NCI-H82 (cell line): ENCODE measurements at places on chromosomes 16 and 17.

GRCh38 chr16:11534262-11534661 lies 52.5 kb downstream of the LITAF start:
- no peak for DNase-seq

- no peak for DNase-seq
Measured at GRCh38 chr17:82325286-82326180, 8.0 kb downstream of the SECTM1 start.

DNA sequence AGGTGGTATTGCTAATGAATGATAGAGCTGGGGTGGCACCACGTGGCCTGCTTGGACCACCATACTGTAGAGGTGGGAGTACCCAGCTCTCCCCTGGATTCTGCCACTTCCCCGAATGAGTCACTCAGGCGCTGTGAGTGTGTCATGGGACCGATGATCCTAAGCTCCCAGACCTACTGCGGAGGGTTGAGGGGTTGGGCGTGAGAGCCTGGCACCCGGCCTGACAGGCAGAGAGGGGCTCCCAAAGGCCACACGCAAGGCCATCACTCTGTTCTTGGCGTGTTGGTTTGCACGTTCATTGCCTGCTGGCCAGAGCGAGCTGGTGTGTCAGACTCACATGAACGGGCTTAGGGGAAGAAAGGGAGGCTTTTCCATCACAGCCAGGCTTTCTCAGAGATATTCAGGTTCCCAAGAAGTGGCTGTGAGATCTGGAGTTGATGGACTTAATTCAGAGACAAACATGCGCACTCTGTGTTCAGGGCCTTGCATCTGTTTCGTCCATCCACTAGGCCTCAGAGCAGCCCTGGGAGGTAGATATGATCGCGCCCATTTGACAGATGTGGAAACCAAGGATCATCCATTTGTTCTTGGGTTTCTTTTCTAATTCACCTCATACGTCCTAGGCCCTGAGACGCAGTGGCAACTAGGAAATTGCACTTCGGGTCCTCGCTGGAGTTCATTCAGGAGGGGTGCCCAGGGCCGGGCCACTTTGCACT lies 41.4 kb downstream of the CMIP start:
- no peak for DNase-seq

DNA sequence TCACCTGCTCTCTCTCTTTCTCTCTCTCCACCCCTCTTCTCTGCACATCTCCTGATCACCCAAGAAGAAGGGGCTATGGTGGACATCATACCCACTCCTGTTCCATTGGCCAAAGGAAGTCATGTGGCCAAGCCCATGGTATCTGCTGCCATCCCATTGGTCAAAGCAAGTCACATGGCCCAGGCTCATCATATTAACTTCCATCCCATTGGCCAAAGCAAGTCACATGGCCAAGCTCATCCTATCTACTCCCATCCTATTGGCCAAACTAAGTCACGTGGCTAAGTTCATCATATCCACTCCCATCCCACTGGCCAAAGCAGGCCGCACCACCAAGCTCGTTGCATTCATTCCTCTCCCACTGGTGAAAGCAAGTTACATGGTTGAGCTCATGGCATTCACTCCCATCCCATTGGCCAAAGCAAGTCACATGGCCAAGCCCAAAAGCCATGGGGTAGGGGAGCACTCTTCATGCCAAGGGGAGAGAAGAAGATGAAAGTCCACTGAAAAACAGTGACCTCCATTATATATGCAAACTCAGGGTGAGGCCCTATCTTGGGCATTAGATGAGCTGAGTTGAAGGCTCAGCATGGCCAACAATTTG lies 29.2 kb downstream of the SNX20 start:
- peak; percentile 13 for DNase-seq

DNA sequence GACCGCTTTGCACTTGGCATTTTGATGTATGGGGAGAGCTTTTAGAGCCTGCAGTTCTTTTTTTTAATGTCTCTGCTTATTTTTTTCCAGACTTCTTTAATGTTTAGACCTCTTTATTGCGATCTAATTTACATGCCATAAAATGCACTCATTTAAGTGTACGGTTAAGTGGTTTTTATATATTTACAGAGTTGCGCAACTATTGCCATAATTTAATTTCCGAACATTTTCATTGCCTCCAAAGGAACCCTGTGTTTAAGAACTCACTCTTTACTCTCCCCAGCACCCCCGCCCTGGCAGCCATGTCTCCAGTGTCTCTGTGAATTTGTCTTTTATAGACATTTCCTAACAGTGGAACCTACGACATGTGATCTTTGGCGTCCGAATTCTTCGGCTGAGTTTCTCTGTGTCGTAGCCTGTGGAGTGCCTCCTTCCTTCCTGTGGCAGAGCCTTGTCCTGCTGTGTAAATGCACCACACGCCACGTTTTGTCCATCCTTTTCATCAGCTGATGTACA lies 24.0 kb downstream of the ZNF750 start:
- DNase-seq = no peak

GRCh38 chr16:80330803-80331202 lies 210.0 kb upstream of the DYNLRB2 start:
- DNase-seq = no peak

- DNase-seq = no peak
Measured at GRCh38 chr16:26220894-26221293, 529.1 kb downstream of the HS3ST4 start.

GRCh38 chr17:8856869-8857575 lies 10.5 kb downstream of the PIK3R6 start:
- peak; percentile 61 for DNase-seq

- no peak for DNase-seq
Measured at GRCh38 chr17:72056727-72057290, 64.0 kb upstream of the SOX9 start.

- no peak for DNase-seq
Measured at GRCh38 chr17:82930924-82931698, 91.3 kb upstream of the ZNF750 start.

DNA sequence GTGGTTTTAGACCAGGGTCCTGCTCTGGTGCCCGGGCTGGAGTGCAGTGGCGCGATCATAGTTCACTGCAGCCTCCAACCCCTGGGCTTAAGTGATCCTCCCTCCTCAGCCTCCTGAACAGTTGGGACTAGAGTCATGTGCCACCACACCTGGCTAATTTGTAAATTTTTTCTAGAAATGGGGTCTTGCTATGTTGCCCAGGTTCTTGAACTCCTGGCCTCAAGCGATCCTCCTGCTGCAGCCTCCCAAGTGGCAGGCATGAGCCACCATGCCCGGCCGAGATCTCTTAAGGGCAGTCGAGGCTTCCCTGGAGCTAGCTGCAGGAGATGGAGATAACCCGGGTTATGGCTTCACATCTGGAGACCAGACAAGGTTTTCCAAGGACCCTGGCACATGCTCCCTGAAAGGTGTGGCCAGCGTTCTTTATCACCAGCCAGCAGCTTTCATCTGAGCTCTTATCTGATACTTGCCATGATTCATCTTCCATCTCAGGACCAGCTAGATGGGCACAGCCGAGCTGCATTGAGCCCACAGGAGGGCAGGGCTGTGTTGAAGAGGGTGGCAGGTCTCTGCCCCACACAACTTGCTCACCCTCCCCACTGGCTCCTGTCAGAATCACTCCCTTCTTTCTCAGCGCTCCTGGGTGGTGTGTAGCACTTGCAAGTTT lies 28.6 kb downstream of the SCNN1B start:
- no peak for DNase-seq

- peak; percentile 84 for DNase-seq
Measured at GRCh38 chr17:74493331-74493833, 26.9 kb downstream of the CD300A start.

DNA sequence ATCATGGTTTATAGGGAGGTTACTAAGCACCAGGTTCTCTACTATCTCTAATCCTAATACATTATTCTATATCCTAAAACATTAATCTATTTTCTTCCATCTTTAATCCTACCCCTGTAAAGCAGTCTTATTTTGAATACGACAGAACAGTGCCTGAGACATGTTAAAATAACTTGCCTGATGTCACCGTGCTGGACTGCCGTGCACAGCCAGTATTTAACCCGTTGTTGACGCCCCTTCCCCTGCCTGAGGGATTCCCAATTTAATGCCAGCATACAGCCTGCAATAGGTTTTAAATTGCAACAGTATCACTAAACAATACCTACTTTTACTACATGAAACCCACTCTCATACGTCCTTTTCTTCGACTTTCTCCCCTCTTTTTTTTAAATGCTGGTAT lies 133.3 kb downstream of the PARN start:
- DNase-seq = no peak

DNA sequence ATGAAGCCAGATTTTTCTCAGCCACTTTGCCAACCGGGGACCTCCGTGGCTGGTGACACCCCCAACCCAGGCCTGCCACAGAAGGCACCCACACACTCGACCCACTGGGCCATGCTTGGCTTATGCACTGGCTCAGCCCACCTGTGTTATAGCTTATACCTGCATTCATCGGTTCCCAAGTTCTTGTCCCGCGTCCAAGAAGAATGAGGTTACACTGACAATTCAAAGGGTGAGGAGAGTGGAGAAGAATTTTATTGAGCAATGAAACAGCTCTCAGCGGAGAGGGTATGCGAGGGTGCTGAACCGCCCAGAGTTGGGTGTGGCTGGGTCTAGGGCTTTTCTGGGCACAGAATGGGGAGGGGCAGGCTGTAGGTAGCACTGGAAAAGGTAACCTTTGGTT lies 22.2 kb upstream of the CDH15 start:
- DNase-seq = no peak

DNA sequence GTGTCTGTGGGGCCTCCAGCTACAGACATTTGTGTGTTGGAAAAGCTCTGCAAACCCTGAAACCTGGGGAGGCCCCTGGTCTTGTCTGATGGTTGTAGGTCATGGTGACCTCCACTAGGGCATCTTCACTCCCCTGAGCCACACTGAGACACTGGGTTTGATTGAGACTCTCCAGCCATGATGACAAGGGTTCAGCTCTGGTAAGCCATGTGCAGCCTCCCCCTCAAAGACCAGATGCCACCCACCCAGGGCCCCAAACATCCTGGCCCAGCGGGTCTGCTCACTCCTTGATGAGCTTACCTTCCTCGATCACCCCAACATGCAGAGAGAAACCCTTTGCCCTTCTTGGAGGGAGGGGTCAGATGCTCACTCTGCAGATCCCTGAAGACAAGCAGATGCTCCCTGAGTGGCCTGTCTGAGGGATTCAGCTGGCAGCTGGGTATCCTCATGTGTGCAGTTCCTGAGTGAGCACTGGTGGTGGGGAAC lies 101.6 kb downstream of the METRNL start:
- no peak for DNase-seq

GRCh38 chr16:31476303-31477219 lies 4.6 kb downstream of the TGFB1I1 start:
- DNase-seq = no peak

- no peak for DNase-seq
Measured at GRCh38 chr16:23365602-23366240, 63.6 kb downstream of the SCNN1B start.

DNA sequence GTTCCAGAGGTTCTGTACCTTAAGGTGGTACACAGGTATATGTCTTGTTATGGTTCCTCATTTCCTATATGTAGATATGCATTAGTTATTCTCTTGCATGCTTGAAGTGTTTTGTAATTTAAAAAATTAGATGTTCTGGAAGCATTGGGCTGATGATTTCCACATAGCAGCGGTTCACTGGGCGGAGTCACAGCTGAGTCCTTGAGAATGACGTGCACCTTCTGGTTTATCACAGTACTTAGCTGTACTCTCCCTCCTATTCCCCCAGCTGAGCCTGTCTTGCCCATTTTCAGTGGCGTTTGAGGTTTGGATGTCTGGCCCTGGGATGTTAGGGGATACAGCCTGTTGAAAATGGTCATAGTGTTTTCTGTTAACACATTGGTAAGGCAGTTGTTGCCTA lies 327.1 kb downstream of the SNX29 start:
- DNase-seq = no peak

DNA sequence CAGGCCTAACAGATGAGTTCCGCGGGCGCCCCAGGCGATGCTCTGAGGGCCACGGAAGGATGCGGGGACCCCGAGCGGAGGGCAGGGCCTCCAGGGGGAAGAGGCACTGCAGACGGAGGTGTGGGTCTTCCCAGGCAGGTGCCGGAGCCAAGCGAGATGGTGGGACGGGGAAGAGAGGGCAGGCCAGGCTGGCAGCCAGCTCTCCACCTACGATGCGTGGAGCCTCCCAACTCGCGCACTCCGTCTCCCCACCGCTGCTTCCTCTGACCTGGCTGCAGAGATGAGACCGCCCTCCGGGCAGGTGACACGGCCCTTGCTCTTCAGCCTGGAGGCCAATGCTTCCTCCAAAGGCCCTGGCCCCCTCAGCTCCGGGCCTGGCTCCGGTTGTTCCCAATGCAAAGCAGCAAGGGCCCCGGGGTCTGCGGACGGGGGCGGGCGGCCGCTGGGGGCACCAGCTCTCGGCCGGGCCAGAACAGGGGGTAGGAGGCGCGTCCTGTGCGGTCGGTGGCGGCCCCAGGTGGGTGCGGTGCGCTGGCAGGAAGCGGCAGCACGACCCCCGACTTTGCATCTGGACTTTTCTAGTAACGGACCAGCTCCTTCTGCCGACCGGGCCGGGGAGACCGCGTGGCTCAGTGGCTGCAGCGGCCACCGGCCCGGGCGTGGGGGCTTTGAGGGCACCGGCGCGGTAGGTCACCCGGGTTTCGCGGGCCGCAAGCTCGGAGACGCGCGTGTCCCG lies 1.5 kb upstream of the SOX8 start:
- no peak for DNase-seq

GRCh38 chr17:55659661-55660060 lies 63.0 kb downstream of the TMEM100 start:
- DNase-seq = no peak

DNA sequence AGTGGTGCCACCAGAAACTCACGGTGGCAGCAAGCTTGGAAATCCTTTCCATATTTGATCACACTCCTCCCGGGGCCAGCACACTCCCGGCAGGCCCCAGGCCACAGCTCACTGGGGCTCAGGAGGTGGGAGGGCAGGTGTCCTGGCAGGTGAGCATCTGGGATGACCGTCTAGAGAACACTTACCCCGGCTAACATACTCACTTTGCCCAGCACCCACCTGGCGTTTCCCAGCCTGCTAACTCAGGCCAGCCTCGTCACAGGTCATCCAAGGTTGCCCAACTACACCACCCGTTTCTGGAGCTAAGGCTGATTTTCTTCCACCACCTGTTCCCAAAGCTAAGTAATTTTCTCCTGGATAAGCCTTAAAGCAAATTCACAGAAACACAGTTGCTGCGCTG lies 24.9 kb downstream of the FBXO31 start:
- peak; percentile 68 for DNase-seq

DNA sequence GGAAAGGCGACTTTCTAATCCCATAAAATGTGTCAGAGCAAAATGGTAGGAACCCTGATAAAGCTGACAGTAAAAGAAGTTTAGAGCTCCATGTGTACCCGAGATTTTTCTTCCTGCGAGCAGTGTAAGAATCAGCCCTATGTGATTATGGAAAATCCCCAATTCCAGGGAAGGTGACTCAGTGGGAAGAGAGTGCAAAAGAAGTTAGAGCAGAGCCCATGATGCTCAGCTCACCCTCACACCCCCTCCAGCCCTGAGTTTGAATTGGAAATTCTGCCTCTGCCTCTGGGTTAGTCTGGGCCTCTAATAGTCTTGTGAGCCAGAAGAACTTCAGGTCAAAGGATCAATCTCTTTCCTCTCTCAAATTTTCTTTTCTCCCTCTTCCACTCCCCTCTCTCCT lies 12.5 kb downstream of the C17orf78 start:
- no peak for DNase-seq
